ENCODE measurements at places on chromosomes 5 and 9.

DNA sequence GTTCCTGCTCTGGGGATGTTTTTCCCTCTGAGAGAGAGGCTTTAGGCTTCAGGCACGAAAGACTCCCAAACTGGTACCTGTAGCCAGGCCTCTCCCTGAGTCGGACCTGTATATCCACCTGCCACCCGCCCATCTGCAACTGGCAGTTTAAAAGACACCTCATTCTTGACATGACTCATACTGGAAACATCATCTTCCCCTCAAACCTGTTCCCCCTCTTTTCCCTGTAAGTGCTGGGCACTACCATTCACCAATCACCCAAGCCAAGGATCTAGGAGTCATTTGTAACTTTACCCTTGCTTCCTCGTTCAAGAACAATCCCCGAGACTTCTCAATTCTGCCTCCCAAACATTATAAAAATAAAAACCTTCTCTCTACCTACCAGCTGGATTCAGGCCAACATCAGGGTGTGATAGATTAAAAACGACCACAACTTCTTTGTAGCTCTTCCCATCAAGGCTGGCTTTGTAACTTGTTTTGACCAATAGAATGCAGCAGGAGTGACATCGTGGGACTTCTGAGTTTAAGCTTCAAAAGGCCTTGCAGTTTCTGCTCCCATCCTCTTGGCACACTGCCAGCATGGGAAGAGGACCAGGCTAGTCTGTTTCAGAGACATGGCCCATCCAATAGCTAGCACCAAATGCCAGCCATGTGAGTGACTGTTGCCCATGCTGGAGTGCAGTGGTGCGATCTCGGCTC, 1.8 kb upstream of the WDR31 start:
- DNase-seq, result no peak

DNA sequence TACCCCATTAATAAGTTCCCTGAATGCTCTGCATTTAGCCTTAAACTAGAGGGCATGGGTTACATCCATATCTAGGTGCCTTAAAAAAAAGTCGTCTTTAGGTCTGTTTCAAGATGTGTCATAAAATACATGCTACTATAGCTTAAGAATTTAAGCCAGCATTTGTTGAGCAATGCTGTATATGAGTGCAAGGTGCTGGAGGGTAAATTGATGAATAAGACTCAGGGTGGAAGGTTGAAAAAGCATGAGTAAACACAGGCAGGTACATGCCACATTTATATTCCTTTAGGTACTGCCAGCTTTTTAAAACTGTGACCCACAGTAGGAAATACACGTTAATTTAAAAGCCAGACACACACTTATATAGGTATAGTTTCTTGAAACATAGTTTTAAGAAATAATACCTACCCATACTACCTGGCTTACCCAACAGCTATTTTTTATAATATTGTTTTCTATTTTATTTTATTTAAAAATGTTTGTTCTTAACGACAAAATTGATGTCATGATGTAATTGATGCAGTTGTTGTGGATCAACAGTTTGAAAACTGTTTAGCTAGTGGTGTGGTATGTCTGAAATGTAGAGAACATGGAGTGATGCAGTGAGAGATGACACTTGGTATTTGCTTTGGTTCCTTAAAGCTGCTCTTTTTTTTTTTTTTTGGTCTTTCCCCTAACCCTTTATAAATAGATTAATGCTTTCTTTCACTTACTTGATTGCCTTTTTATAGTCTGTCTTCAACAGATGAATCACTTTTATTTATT, 3.9 kb downstream of the HMGCR start:
- DNase-seq, result no peak

GRCh38 chr5:98698359-98698758, 75.1 kb upstream of the RGMB start:
- no peak for DNase-seq

- no peak for DNase-seq
Observed at GRCh38 chr5:96717874-96718273, 55.7 kb downstream of the CAST start.

DNA sequence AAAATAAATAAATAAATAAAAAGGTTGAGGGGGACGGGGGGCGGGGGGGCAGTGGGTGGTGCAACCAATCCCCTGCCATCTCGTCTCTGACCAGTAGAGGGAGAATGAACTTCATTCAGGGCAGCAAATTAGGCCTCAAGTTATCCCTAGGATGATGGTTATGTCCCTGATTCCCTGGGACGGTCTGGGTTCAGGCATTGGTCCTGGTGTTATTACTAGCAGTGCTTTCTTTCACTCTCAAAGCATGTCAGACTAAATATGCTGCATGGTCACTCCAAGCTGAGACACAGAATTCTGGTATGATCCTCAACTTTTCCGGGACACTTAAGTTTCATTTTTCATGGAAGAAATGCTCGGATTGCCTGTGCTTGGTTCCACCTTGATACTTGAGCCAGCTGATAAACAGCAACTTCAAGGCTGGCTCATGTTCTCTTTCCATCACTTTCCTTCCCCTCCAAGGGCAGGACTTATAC, 59.4 kb downstream of the DAP start:
- no peak for DNase-seq

DNA sequence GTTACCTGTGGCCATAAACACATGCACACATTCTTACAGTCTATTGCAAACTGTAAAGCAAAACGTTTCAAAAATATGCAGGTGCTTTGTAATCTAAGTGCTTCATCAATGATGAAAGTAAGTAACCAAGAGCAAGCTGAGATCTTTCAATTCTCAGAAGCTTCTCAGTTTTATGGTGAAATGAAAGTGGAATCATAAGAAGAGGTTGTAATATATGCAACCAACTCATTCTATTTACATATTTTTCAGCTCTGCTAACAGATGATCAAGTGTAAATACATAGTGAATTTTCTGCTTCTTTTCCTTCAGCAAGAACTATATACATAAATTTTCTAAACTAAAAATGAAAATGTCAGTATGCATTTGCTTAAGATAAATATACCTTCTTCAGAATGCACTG, 33.1 kb upstream of the PRDM9 start:
- DNase-seq, result no peak

DNA sequence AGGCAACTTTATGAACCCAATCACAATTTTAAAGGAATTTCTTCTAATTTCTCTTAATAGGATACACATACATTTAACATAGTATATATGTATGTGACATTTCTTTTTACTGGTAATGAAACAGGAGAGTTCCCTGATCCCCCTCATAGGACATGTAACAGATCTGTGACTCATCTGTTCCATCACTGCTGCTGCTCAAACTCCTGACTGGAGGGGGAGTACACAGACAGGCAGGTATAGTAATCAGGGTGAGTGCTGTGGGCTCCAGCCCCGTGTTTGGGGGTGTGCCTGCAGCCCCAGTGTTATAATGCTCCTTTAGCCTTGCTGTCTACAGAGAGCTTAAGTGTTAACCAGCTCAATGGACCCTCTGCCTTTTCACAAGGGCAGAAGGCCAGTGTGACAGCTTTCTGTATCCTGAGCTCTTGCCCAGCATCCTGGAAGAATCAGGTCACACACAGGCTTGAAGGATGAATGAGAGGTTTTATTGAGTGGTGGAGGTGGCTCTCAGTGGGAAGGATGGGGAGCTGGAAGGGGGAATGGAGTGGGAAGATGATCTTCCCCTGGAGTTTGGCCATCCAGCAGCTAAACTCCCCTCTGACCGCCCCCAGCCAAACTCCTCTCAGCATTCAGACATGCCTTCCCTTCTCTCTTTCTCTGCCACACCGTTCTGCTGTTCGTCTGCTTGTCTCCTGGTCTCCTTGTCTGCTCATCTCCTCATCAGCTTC, 161.3 kb downstream of the ZNF608 start:
- DNase-seq, result no peak

DNA sequence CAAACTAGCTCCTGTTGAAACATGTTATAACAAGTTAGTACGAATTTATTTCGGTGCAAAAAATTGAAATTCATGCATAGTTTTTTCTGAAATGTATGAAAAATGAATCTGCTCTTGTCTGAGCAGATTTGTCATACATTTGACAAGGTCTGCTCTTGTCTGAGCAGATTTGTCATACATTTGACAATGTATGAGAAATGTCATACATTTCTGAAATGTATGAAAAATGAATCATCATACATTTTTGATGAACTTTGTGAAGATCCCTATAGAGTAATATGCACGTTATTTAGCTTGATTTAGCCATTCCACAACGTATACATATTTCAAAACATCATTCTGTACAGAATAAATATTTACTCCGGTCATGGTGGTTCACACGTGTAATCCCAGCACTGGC, 85.9 kb upstream of the PARP8 start:
- no peak for DNase-seq

DNA sequence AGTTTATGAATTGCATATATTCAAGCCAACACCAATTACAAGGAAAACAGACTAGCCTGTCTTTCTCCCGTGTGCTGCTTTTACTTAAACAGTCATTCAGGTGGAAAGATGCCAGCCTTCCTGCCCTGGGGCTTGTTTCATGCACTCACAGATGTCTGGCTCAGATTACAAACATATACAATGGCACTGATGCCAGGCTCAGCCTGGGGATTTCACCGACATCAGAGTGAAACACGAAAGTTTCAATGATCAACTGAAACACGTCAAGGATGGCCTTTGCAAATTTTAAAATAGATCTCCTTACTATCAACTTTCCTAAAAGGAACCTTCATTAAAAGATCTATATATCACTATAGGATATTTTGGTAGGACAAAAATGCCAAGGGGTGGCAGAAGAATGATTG, 1576.5 kb downstream of the EFNA5 start:
- no peak for DNase-seq

Measured in effector memory CD4-positive, alpha-beta T cell (primary cell).